ENCODE measurements at places on chromosomes 7 and 10.

DNA sequence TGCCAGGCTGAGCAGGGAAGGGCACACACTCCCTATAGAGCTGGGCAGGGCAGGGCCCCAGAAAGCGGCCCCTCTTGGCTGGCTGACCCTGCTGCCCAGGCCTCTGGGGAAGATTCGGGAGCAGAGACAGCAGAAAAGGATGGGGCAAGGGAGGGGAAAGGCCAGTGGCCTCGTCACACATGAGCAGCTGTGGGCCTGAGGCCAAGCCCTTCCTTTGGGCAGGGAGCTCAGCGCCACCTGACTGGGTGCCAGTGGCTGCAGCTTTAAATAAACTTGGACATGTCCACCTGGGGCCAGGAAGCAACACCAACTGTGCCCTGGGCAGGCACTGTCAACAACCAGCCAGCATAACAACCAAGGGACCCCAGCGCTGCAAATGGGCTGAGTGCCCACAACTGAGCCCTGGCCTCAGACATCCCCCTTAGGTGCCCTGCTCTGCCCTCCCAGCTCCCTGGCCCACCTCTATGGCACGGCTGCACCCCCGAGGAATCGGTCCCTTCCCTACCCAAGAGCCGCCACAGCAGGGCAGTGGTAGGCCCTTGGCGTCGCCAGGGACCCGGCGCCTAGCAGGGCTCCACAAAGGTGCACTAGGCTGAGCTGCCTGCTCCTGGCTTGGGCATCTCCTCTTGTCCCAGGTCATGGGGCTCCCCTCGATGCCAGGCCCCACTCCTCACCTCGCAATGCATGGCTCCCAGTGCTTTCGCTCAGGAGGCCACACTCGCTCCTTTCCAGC is 2.6 kb downstream of the CAMK2B start:
- DNase-seq = no peak

- DNase-seq = no peak
Measured at GRCh38 chr7:38383281-38383680, 109.8 kb upstream of the TARP start.

GRCh38 chr7:158699341-158699740 is 5.3 kb downstream of the NCAPG2 start:
- DNase-seq = no peak

DNA sequence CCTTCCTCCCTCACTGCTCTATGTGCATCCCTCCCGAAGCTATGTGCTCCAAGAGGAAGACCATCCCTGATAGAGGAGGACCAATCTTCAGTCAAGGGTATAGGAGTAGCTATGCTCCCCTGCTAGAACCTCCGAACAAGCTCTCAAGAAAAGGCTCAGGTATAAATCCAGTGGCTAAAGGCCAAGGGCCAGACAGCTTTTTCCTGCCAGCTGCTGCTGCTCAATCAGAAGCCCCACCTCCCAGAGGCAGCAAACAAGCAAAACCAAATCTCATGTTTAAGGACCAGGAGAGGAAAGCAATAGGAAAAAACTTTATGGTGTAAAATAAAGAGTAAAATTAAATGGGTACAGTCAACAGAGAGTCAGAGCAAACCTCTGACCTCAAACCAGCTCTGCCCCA is 187.2 kb downstream of the FGFR2 start:
- no peak for DNase-seq

DNA sequence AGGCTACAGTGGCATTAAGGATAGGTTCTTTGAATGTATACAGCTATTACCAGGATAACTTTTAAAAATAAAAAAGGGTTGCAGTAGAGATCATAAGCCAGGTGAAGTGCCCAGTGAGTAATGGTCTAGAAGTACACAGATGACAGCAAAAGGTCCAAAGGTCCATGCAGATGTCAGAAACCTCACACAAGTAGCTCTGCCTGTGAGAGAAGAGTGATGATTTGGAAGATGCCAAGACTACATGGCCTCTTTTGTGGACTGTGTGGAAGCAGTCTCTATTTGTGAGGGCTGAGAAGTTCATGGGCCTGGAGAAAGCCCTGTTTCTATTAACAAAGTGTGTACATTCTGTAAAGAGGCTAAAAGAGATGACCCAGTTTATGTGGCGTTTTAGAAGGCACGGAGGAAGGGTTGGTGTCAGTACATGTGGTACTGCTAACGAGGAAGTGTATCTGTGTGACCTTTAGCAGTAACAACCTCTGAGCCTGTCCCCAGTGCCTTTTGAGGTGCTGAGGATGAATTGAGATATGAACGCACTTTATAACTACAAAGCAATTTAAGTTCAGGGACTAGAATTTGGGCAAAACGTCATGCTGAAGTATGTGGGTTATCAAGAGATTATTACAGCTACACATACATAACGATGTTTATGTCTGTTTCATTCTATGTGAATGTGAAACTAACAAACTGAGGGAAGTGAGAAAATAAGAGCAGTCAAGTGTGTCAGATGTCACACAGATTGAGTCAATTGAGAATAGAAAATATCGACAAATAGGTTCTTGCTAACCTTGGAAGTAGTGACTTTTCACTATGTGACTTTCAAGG is 7.6 kb downstream of the CYCS start:
- DNase-seq = no peak

DNA sequence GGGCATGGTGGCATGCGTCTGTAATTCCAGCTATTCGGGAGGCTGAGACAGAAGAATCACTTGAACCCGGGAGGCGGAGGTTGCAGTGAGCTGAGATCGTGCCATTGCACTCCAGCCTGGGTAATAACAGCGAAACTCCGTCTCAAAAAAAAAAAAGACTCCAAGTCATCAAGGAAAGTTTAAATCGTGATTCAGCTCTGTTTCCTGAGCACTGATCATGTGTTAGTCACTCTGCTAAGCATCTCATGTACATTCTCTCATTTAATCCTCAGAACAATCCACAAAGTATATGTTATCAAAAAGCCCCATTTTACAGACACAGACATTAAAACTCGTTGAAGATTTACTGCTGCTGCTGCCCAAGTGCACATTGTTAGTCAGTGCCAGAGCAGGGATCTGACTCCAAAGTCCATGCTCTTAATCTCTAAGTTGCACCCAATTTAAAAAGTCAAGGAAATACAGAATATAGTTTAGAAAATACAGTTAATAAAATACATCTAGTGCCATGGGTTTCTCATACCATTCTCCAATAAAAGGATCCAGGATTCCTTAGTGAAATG is 6.2 kb downstream of the PIK3AP1 start:
- no peak for DNase-seq

- DNase-seq = peak; percentile 15
Measured at GRCh38 chr10:110747609-110748464, 103.7 kb downstream of the RBM20 start.

DNA sequence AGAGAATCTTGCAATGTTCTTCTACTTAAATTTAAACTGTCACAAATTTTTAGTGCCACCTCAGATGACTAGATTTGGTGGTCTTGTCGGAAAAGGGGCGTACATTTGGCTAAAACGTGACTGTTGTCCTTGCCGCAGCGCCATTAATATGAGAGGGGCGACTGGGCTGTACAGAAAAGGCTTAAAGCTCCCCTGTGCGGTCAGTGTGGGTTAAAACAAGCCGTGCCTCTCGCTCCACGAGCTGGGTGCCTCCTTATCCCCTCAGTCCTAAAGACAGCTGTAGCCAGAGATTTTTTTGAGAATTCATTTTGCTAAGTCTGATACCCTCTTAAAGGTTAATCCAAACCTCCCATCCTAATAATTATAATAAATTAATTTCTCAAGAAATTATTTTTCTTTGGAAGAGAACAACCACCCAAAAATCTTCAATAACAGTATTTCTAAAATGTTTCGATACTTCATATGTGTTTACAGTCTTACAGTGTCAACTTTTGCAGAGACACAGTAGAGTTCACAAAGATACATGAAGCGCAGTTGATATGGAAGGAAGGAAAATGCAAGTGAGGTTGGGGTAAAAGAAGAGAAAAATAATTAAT is 68.6 kb downstream of the C7orf25 start:
- DNase-seq = peak; percentile 67
